NCI-H2107 (cell line): ENCODE measurements at places on chromosomes 5 and 9.

DNA sequence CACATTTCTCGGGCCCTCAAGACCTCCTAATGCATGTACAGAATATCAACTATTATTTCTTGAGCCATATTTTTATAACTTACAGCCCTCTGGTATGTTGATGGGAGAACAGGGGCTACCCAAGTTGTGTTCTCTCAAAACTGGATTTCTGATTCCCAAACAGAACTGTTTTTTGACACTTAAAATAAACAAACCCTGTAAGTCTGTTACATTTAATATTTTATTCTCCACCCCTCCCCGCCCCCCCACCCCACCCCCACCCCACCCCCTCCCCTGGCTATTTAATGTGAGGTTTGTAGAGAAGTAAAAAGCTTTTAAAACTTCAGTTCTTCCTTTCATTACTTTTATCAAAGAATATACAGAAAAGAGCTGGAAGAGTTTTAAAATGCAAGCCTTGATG is 77.9 kb downstream of the FOXB2 start:
- no peak for DNase-seq

- DNase-seq: no peak
Measured at GRCh38 chr9:121199921-121200320, 1.7 kb downstream of the RAB14 start.

GRCh38 chr5:6632324-6632887 is 438 bp downstream of the NSUN2 start:
- DNase-seq: peak; percentile 45

DNA sequence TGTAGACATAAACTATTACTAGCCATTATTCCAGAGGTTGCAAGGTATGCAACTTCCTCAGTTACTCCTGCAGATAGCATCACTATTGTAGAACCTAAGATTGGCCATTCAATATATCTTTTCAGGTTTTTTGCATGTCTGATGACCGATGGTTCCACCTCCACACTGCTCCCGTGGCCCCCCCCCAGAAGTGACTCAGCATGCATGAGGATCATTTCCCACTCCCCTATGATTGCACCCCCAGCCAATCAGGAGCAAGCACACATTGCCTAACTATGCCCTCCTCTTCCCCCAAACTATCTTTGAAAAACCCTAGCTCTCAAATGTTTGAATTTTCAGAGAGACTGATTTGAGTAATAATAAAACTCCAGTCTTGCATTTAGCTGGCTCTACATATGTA is 601.4 kb upstream of the TLE4 start:
- DNase-seq: no peak

DNA sequence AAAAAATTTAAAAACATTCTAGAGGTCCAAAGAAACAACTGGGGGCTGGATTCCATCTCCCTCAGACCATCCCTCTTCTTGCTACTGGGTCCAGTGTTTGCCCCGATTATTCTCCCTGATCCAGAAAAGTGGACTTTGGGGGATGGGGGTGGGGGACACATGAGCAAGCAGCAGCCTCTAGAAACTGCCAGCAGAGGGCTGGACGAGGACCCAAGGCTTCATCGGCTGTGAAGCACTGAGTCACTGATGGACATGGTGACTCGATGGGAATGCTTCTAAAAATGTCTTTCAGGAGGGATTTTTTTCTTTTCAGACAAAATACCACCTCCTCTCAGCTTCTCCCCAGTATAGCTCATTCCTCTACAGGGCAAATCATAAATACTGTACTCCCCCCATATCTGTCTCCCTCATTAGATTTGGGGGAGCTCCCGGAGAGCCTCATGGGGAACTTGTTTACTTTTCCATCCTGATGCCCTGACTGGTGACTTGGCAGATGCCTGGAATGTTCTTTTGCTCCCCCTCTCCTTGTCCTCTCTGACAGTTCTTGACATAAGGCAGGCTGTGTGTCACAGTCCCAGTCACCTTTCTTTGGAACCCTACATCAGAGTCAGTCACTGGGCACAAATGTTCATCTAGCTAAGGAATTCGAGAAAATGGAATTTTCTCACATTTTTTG is 67.2 kb upstream of the STC2 start:
- DNase-seq: no peak

GRCh38 chr9:38130724-38131123 is 61.7 kb upstream of the SHB start:
- no peak for DNase-seq

DNA sequence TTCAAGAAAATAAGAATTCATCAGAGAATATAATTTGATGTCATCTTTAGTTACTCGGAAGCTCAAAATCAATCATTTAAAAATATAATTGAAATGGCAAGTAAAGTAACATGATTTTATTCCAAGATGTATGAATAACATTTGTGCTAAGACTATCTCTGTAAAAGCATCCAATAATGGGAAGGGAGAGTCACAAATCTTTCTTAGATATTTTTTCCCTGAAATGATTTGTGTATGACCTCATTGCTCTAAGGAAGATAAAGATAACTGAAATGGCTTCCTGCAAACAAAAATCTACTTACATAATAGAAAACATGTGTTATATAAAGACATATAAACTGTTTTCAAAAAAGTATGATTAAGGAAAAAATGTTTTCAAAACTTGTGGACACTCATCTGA is 97.4 kb upstream of the FGF10 start:
- no peak for DNase-seq

DNA sequence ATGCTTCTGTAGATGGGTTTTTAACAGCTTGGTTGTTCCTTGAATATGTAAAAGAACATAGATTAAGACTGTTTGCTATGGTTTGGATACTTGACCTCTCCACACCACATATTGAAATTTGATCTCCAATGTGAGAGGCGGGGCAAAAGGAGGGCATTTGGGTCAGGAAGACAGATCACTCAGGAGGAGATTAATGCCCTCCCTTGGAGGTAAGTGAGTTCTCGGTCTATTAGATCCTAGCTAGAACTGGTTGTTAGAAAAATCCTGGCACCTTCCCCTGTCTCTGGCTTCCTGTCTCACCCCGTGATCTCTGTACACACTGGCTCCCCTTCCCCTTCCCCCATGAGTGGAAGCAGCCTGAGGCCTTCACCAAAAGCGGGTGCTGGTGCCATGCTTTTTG is 281.1 kb upstream of the ANKRD55 start:
- no peak for DNase-seq

DNA sequence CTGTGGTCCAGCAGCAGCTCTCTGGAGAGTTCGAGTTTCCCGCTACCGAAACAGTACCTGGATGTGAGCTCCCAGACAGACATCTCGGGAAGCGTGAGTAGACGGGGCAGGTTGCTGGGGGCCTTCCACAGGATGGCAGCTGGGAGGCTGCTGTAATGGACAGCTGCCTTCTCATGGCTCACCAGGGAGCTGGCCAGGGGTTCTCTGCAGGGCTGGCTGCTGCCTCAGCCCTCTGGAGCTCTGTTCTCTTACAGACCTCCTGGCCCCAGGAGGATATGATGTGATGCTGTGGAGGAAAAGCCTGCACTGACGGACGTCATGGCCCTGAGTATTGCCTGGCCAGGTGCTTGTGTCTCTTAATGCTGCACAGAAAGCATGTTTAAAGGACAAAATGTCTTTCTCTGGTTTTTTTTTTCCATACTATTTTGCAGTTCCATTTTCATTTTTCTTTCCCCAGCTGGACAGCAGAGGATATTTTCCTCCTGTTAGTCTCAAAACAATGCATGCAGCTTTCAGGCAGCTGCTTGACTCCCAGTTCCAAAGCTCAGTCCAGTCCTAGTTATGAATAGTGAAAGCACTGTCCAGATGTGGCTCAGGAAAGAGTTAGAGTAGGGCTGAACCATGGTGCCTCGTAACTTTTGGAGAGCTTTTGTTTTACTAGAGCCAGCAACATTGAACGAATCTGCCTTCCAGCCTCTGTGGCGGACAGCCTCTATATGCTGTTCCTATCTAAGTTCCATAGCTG is 77.5 kb upstream of the RARS1 start:
- no peak for DNase-seq

GRCh38 chr5:169636477-169637084 is 494 bp upstream of the DOCK2 start:
- no peak for DNase-seq

GRCh38 chr5:56172241-56172640 is 60.9 kb downstream of the ANKRD55 start:
- no peak for DNase-seq

GRCh38 chr5:75756981-75757380 is 39.7 kb upstream of the POC5 start:
- DNase-seq: no peak
